Stimulated activated CD8-positive, alpha-beta memory T cell treated with anti-CD3 and anti-CD28 coated beads, Interleukin-7, amount 100 ng/mL, for 4 hours (primary cell): ENCODE measurements at places on chromosomes 11 and 22.

GRCh38 chr11:74388678-74389327 is 9.4 kb downstream of the PGM2L1 start:
- peak; percentile 62 for DNase-seq

GRCh38 chr11:86680716-86681482 is 8.5 kb upstream of the ME3 start:
- DNase-seq = no peak

- DNase-seq = no peak
Observed at GRCh38 chr11:21909145-21909544, 283.7 kb upstream of the ANO5 start.

GRCh38 chr11:78039919-78040671 is 17.0 kb upstream of the KCTD14 start:
- no peak for DNase-seq

GRCh38 chr22:31284281-31285155 is 7.8 kb downstream of the PIK3IP1 start:
- DNase-seq = no peak

- DNase-seq = no peak
Observed at GRCh38 chr22:30605449-30606110, 1.4 kb upstream of the TCN2 start.

DNA sequence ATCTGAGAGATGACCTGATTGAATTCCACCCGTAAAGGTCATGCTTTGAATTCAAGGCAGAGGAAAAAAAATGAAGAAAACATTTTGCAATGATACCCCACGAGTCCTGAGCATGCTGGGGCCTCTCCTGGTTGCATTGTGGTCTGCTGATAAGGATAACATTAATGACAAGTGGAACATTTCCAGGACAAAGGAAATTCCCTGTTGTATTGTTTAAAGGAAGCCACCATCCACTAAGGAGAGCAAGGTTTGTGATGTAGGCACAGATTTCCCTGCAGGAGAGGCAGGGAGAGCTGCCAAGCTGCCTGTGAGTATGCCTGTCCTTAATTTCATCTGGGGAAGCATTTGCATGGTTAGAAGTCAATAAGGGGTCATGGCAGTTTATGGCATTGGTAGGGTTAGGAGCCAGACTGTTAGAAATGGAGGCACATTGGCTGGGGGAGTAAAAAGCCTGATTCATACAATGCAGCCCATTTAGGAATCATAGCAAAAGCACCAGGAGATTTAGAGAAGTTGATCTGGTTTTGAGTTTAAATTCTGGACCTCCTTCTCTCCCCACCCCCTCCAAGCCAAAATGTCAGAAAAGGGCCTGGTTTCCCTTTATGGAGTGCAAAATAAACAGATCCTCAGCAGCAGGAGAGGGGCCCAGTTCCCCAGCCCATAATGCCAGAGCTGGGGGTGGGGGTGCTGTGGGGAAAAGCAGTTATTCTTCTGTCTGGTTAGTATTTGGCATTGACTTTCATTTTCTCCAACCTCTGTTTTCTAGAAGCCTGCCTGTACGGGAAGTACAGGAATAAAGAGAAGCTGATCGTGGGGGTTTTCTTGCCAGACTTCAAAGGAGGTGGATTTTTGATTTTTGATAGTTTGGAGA is 22.1 kb downstream of the FLI1 start:
- no peak for DNase-seq
